GM10248 (cell line): ENCODE measurements at places on chromosomes 2 and 18.
A peak's percentile ranks its signal among the peaks of the same experiment; 100 is the strongest.

DNA sequence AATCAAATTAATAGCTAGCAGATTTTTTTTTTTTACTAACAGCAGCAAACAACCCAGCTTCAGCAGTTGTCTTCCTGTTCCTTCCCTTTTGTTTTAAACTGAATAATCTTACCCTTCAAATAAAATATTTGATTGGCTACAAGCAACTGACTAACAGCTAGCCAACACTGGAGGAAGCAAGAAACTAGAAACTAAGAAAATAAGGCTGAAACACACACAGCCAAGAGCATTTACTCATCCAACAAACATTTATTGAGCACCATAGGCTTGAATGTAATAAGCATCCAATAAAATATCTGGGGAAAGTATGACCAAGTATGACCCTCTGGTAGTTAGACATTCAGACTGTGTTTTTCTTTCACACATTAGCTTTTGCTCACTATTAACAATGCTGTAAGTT lies 189.2 kb downstream of the CD226 start:
- DNase-seq: no peak

- DNase-seq: no peak
These were observed 48.1 kb downstream of the WDR33 start for GRCh38 chr2:127762846-127763245.

DNA sequence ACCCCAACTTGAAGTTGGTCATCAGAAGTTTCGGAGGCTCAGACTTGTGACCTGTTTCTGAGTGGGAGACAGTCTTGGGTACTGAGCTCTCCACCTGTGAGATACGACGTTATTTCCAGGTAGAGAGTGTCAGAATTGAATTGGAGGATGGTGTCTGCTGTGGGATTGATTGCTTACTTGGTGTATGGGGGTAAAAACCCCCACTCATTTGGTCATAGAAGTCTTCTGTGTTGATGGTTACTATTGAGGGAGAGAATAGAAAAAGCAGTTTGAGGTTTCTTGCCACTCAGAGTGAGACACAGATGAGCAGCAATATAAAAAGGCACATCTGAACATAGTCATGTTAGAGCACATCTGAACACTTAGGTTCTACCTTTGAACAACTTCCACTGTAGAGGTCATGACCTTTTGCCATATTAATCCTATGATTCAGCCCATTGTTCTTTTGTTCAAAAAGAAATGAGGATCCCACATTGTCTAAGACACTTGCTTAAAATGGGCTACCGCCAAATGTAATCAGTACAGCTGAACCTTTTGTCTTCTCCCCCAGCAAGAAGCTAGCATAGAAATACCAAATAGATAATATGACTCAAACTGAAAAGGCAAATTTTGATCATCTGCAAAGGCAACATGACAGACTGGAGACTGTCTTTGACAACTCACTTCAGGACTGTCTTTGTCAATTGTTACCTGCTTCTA lies 73.3 kb downstream of the NAB1 start:
- DNase-seq: peak; percentile 41

GRCh38 chr18:78805840-78806239 lies 173.8 kb upstream of the SALL3 start:
- DNase-seq: no peak

- no peak for DNase-seq
These were observed 179.5 kb upstream of the ID2 start for GRCh38 chr2:8502316-8502715.

- DNase-seq: no peak
These were observed 11.0 kb upstream of the DCDC2C start for GRCh38 chr2:3692375-3692774.

GRCh38 chr2:162029287-162029901 lies 44.6 kb downstream of the DPP4 start:
- no peak for DNase-seq

GRCh38 chr2:203553784-203554183 lies 18.7 kb upstream of the RAPH1 start:
- no peak for DNase-seq

- no peak for DNase-seq
These were observed 88.3 kb downstream of the SOWAHC start for GRCh38 chr2:109702250-109702985.

GRCh38 chr2:175309799-175310198 lies 128.3 kb upstream of the ATP5MC3 start:
- peak; percentile 29 for DNase-seq

- no peak for DNase-seq
These were observed 466.6 kb upstream of the TNP1 start for GRCh38 chr2:217326238-217327022.

DNA sequence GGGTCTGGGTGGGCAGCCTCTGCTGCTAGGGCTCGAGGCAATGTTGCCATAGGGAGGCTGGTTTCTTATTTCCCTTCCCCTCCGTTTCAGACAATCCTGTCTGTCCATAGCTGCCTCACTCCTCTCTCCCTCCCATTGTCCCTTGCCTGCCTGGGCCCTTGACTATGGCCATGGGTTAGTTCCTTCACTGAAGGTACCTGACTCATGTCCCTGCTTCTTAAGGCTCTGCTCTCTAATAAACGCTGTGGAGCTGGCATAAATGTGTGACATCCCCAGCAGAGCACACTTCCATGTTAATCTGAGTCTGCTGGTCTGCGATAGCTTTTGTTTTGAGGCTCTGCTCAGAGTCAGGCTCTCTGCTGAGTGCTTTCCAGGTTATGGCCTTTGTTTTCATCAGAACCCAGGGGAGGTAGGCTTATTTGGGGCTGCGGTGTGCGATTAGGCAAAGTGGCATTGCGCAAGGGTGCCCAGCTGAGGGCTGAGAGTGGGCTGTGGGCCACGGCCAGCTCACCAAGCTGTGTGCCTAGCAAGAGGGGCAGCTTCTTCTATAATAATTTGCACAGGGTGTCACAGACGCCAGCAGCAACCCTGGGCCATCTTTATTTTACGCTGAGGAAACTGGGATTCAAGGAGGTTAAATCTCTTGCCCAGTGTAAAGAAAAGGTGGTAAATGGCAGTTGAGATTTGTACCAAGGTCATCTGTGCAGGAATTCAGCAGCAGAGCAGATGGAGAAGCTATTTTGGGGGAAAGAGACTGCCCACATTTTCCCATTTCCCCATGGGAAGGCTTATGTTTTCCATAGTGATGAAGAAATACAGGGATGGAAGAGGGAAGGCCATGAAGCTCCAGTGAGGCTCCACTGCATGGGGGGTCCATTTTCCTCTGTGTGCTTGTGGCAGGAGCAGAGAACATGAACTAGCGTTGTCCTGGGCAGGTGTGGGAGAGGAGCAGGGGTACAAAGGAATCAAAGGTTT lies 25.6 kb downstream of the MRPL33 start:
- no peak for DNase-seq

GRCh38 chr2:19542796-19543662 lies 184.6 kb upstream of the OSR1 start:
- no peak for DNase-seq

DNA sequence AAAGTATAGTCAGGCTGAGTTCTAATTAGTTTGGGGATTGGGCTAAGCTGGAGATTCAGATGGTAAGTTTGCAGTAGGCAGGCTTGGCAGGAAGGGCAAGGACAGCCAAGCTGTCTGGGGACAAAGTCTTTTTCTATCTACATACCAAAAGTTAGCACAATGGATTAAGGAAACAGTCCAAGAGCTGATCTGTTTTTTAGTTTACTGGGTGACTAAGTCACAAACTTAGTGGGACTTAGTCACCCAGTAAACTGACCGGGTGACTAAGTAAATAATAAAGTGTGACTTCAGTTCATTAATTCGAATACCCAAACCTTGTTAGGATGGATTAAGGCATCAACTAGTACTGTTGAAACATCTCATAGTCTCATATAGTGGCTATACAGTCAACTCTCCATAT lies 1386.0 kb upstream of the CELF4 start:
- DNase-seq: no peak

DNA sequence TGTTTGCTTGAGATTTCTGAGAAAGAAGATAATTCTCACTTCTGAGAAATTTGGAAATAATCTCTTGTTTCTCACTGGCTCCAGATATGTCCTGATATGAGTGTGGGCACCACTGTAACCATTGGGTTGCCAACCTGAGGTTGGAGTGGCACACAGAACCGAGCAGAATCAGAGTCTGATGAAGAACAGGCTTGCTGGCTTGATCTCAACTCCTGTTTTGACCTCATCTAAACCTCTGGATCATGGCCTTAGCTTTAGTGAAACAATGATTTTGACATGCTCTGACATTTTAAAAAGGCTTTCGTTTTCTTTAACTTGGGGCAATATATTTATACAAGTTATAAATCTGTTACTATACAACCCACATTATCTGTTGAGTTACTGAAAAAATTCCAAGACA lies 548.0 kb downstream of the IRS1 start:
- DNase-seq: no peak

DNA sequence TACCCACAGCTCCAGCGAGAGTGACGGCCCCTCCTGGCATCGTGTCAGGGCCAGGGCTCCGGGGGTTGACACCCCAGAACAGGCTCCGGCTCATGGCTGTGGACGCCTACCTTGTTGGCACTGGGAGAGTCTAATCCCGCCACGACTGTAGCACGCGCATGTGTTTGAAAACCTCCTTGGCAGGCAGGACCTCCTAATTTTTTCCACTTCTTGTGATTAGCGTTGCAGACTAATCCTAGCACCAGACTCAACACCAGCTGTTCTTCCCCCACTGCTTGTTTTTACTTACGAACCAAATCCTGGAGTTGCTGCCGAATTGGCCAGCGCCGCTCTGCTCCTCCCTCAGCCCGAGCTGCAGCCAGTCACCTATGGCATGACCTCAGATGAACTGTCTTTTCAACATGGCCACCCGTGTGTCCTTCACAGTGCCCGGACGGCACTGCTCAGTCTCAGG lies 110.7 kb downstream of the KLHL29 start:
- DNase-seq: no peak

GRCh38 chr2:106919012-106919411 lies 33.0 kb upstream of the ST6GAL2 start:
- DNase-seq: no peak

- DNase-seq: no peak
These were observed 167.0 kb upstream of the ITGA4 start for GRCh38 chr2:181290182-181290581.

DNA sequence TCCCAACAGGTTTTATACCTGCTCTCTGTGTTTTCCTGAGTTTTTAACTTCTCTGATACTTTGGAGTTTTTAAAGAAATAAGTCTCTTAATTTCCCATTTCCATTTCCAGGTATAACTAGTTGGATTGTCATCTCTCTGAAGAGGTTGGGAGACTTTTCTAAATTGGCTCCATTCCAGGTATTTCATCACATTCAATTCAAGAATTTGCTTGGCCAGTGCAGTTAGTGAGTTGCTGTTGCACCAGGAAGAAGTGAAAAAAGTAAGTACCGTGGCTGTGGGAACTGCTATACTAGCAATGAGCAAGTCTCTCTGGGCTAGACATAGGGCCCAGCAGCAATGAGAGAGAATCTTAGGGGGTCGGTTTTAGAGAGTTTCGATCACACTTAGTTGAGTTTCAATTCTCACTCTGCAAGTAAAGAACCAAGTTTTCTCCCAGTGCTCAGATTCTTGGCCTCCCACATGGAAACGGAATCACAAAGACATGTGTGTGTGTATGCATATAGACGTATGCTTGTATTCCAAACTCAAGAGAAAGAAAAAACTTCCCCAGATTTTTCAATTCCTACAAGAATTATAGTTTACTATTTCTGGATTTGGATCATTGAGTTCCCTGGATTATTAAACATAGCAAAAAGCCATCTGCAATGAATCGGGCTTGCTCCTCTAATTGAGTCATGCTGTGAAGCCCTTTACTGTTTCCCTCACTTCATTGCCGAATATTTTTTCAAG lies 894.4 kb downstream of the BCL11A start:
- DNase-seq: no peak

GRCh38 chr2:60523963-60524362 lies 29.5 kb downstream of the BCL11A start:
- DNase-seq: no peak

GRCh38 chr2:38274286-38275276 lies 102.5 kb downstream of the ATL2 start:
- peak; percentile 65 for DNase-seq

DNA sequence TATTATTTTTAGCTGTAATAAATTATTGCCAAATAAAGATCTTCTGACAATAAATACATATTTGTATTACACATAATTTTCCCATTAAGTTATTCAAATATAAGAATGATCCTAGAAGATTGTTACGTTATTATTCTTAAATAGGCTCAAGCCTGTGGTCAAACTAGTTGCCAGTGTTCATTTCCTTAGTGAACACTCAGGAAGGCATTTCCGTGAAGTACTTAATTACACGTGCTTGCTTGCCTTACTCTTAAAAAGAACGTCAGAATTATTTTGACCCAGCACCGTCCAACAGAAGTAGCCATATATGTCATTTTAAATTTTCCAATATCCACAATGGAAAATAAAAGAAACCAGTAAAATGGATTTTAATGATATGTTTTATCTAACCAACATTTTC lies 249.8 kb downstream of the TXNL1 start:
- DNase-seq: no peak

- DNase-seq: peak; percentile 46
These were observed 18.5 kb upstream of the EML6 start for GRCh38 chr2:54704688-54705605.

DNA sequence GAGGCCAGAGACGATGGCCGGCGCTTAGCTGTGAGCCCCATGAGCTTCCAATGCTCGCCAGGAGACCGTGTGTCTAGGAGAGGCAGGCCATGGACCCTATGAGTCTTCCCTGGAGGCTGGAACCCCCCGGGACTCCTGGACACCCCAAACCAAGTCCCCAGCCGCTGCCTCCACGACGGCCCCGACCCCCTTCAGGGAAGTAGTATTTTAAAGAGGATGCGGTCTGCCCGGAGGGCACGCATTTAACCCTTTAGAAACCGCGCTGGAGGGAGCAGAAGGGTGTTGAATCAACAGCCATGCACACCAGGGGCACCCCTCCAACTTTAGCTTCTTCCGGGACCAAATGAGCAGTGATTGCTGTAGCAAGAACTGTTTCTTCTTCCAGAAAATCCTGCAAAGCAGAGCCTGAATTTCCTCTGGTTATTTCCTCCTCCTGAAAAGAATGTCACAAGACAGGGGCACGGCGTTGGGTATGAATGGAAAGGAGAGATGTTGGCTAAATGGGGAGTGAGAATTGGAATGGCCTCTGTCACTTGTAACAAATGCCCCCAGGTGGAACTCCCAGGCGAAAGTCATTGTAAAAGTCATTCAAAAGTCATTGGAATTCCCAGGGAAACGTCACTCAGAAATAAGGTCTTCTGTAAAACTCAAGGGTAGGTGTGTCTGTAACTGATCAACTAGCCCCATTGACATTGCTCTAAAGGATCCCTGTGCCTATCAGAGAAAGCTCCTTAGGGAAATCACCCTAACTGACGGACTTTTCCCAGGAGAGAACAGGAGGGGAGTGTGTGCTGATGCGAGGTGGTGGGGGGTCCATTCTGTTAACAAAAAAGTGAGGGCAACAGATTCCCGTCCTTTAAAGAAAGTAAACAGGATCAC lies 5.8 kb upstream of the GBX2 start:
- DNase-seq: no peak

DNA sequence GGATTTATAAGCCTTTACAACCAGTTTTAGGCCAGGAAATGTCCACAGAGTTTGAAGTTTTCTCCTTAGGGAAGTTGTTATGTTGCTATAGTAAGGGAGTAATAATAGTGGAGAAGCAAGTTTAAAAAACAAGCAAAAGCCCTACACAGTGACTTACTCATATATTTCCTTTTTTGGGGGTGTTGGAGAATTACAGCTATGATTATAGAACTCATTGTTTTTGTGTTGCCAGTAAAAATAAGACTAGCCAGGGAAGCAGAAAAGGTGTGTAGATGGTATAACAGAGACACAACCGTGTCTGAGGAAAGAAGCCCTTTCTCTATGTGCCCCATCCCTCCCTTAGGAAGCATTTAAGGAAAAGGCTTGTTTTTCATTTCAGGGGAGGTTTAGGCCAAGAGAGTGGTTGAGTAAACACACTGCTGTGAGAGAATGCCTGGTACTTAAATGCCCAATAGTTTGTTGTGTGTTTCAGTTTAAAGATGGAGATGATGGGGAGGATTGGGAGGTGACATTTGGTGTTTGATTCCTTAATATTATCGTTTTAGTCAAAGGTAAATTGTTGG lies 2.3 kb downstream of the VAPA start:
- DNase-seq: no peak
